ENCODE measurements at places on chromosomes 1 and 21. TPM values are rescaled to one million over a fixed set of nuclear protein-coding genes. Genes with fewer than 3 reads are reported as not detected.

The TNFRSF8 gene
- total RNA-seq: 0.22 TPM

The CACNA1S gene
- not detected for total RNA-seq

The PTCH2 gene
- total RNA-seq: 0.89 TPM

The PSMA5 gene
- 148 TPM for total RNA-seq

- H3K36me3 ChIP-seq: no peaks in the 10 kb centered on the region
- H3K4me1 ChIP-seq: peaks cover 25% of the 10 kb centered on the region
- peak; percentile 86 for DNase-seq
- H3K27ac ChIP-seq: peak overlapping the region; percentile 61
- H3K4me3 ChIP-seq: no peak overlapping the region
Observed at GRCh38 chr1:20698195-20698910, 19.5 kb downstream of the KIF17 start.

DNA sequence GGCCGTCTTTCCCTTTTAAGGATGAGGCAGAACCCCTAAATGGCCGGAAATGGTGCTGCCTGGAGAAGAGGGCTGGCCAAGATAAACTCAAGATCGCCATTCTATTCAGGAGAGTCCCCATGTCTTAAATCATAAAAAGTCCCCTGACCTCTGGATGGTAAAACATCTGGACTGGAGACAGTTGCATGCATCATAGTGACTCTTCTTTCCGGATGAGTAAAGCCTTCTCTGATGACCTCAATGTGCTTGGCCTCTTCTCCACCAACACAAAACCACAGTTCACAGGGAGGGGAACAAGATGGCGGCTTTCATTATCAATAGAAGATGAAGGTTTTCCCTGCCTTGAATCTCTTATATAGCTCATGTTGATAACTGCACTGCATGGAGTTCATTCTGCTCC, 27.5 kb upstream of the H6PD start:
- H3K4me1 ChIP-seq: peaks cover 39% of the 10 kb centered on the region
- no peaks in the 10 kb centered on the region for H3K36me3 ChIP-seq

GRCh38 chr1:183180218-183180617, 5.8 kb upstream of the LAMC2 start:
- no peaks in the 10 kb centered on the region for H3K36me3 ChIP-seq
- no peak overlapping the region for H3K4me3 ChIP-seq
- peak; percentile 86 for DNase-seq
- H3K4me1 ChIP-seq: peaks cover 13% of the 10 kb centered on the region
- peak overlapping the region; percentile 88 for H3K27ac ChIP-seq

- H3K27ac ChIP-seq: no peak overlapping the region
- peak; percentile 80 for DNase-seq
- H3K4me3 ChIP-seq: no peak overlapping the region
- H3K27me3 ChIP-seq: no peaks in the 10 kb centered on the region
- no peaks in the 10 kb centered on the region for H3K4me1 ChIP-seq
Observed at GRCh38 chr1:44294588-44295007, 60.5 kb downstream of the ERI3 start.

DNA sequence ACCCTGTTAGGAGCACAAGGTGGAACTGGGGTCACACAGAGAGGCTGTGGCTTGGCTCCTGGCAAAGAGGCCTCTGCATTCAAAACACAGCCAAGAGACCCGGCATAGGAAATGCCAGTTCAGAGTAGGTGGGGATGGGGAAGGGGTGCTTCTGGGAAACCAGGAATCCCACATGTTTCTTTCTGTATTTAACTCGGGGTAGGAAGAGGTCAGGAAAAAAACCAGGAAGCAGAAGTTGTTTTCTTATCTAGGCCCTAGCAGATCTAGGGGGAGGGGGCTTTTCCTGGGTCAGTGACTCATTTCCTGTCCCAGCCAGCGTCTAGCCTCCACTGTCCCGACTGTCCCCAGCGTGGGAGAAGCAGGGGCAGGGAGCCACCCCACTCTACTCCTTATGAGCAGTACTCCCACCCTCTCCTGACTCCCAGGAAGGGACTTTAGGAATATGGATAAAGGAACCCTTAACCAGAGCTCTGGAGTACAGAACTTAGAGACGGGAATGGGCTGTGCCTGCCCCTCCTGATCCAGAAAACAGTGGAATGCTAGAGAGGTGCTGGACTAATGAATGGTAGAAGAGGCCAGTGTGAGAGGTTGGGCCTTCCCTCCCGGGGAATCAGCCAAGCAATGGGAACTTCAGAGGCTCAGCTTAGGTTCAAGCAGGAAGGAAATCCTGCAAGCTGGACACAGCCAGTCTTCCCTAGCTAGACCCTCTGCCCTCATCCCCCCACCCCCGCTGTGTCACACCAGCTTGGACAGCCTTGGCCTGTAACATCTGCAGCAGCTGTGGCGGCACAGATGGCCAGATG, 5.7 kb downstream of the FHL3 start:
- peak overlapping the region; percentile 97 for H3K27ac ChIP-seq
- H3K4me3 ChIP-seq: peak overlapping the region; percentile 31
- peaks cover 73% of the 10 kb centered on the region for H3K4me1 ChIP-seq

GRCh38 chr1:228827019-228827418, 91.7 kb downstream of the RHOU start:
- no peaks in the 10 kb centered on the region for H3K36me3 ChIP-seq
- no peak for DNase-seq
- no peak overlapping the region for H3K27ac ChIP-seq
- H3K4me1 ChIP-seq: peaks cover 7% of the 10 kb centered on the region
- H3K27me3 ChIP-seq: peaks cover 15% of the 10 kb centered on the region

DNA sequence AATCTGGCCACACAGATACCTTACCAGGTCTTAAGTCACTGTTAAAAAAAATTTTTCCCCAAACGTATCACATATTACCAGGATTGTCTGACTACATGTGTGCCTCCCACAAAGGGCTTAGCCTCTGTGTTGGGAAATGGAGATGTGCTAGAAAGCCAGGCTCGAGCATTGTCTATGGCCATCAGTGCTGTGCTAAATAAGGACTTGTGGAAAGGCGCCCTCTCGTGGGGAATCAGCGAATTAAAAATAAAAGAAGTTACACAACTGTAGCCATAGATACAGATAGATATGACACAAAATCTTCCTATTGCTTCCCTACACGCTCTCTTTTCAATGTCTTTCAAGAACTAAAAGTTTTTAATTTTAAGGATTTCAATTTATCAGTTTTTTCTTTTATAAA, 47.5 kb upstream of the CRNN start:
- H3K27ac ChIP-seq: no peak overlapping the region
- no peaks in the 10 kb centered on the region for H3K4me1 ChIP-seq
- H3K4me3 ChIP-seq: no peak overlapping the region
- peak; percentile 20 for DNase-seq
